RWPE2 (cell line): ENCODE measurements at places on chromosomes 6 and 20.

GRCh38 chr6:164911151-164911550 lies 398.3 kb downstream of the C6orf118 start:
- no peak for DNase-seq

GRCh38 chr6:117025310-117025709 lies 148.3 kb downstream of the RFX6 start:
- DNase-seq: no peak

- no peak for DNase-seq
These were observed 86.1 kb downstream of the MAP7 start for GRCh38 chr6:136464148-136464547.

- no peak for DNase-seq
These were observed 189.4 kb upstream of the PRDM1 start for GRCh38 chr6:105896821-105897095.

DNA sequence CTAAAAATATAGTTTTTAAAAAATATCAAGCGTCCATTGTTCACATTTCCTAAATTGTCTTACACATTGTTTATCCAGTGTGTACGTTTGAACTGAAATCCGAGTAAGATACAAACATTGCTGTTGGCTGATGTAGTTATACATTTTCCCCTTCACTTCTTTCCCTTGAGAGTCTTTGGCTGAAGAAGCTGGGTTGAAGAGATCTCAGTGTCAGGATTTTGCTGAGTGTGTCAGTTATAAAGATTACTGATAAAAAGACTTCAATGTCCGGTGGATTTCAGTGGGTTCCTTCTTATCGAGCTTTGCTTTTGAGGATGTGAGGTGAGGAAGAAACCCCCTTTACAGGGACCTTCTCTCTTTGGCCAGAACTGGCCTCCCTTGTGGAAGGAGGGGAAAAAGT lies 20.5 kb downstream of the RFPL4B start:
- no peak for DNase-seq

DNA sequence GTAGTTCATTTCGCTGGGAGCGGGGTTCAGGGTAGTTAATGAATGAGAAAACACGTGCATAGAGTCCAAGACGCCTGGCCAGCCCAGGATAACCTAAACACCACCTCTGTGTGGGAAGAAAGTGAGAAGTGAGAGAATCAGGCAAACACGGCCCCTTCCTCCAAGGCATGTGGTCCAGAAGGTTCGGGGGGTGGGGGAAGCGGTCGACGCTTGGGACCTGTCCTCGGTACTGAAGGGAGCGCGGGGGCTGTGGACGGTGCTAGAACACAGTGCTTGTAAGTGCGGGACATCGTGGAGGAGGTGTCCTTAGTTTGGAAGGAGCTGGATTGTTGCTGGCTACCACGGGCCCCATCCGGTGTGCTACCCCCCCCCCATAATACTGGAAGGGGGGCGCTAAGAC lies 1.7 kb upstream of the VSTM2L start:
- no peak for DNase-seq

DNA sequence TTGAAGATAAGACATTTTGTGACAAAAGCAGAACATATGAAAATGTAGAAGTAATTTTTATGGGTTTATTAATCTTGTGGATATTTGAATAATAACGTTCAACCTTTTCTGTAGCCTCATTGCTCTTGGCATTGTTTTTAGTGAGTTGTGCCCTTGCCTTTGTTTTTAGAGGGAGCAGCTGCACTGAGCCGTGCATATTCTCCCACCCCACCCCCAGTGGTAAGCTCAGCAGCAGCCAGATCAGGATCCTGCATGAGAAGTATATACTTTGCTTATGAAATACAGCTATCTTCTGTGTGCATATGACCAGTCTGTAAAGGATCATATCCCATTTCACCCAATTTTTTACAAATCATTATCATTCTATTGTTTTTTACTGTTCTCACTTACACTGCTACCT lies 184.2 kb downstream of the COL9A1 start:
- no peak for DNase-seq

- DNase-seq: no peak
These were observed 430 bp upstream of the FAM110A start for GRCh38 chr20:833121-833449.

DNA sequence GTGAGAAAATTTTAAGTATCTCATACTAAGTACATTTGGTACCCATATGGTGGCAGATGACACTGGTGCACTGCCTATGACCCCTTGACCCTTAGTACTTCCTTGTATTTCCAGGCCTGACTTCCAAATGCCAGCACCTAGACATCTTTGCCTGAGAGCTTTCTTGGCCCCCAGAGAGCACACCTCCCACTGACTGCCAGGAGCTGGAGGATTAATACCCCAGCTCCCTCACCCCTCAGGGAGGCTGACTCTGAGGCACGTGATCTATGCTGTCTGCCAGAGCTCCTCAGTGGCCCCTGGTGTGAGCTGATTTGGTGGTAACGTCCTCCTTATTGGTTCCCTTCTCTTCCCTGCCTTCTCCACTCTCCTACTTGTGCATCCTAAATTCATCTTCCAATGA lies 38.0 kb downstream of the BFSP1 start:
- no peak for DNase-seq

GRCh38 chr6:33763483-33763882 lies 16.8 kb upstream of the IP6K3 start:
- no peak for DNase-seq

DNA sequence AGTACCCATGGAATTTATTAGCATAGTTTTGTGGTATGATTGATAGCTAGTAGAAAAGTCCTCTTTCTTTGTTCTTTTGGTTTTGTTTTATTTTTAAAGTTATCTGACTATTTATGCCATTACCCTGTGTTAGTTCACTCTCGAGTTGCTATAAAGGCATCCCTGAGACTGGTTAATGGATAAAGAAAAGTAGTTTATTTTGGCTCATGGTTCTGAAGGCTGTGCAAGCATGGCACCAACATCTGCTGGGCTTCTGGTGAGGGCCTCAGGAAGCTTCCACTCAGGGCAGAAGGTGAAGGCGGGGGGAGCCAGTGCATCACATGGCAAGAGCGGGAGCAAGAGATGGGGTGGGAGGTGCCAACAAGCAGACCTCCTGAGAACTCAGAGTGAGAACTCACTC lies 166.5 kb downstream of the MTHFD1L start:
- no peak for DNase-seq

DNA sequence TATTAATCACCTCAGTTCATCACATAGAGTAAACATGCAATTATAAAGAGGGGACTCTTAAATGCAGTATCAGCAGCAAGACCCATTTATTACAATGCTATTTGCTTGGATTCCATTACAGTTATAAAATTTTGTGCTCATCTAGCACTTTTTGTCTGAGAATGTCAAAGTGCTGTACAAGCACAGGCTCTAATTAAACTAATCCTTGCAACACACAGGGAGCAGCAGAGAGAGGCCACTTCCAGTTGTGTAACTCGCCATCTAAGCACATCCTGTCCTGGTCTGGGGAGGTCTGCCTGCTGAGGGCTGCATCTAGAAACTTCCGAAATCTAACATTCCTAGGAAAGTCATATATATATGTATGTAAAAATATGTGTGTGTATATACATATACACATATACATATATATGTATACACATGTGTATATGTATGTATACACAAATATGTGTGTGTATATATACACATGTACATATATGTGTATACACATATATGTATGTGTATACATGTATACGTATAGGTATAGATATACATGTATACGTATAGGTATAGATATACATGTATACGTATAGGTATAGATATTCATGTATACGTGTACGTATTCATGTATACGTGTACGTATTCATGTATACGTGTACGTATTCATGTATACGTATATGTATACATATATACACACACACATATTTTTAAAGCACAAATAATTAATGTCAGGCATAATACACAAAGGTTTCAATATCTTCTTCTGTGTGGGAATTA lies 136.4 kb upstream of the JARID2 start:
- no peak for DNase-seq

DNA sequence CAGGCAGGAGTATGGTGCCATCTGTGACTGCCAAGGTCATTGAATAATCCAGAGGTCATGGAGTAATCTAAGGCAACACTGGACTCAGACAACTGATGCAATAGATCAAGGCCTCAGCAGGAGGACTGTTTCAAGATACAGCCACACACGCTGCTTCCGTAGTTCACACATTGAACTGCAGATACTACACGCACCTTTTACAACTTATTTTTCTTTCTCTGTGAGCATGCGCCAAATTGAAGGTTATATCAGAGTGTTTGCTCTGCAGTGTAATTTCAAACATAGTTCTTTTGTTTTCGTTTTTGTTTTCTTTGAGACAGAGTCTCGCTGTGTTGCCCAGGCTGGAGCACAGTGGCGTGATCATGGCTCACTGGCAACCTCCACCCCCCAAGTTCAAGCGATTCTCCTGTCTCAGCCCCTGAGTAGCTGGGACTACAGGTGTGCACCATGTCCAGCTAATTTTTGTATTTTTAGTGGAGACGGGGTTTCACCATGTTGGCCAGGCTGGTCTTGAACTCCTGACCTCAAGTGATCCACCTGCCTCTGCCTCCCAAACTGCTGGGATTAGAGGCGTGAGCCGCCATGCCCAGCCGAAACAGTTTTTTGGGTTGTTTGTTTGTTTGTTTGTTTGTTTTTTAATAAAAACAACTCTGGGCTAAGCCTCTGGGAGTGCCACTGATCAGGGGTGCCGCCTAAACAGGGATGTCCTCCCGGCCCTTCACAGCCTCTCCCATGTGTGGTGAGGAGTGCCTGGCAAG lies 96.6 kb upstream of the NAA20 start:
- DNase-seq: no peak

GRCh38 chr6:27892649-27893058 lies 19.5 kb downstream of the OR2B2 start:
- DNase-seq: no peak

DNA sequence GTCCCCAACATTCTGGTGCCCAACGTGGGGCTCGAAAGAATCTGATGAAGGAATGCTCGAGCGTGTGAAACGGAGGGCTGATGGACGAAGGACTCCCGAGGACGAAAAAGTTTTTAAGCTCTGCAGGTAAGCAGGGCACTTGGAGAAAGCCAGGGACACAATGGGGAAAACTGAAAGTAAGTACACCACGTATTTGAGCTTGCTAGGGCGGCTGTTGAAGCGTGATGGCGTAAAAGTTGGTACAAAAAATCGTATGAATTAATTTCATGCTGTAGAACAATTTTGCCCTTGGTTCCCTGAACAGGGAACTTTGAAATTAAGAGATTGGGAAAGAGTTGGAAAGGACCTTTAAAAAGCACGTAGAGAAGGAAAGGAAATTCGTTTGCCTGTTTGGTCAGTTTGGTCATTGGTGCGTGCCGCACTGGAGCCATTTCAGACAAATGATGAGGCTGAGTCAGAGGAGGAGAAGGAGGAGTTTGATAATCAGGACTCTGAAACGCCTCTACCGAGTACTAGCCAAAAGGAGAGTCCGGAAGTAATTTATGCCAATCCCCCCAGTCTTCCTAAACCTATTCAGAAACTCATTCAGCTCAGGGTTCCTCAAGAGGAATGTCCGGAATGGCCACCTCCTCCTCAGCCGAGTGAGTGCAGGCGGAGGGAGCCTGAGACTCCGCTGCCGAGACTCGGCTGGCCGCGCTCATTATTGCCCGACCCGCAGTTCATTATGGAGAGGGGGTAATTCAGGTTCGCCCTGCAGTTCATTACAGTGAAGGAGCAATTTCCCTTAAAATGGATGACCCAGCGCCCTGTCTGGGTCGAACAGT lies 59.2 kb upstream of the PRSS16 start:
- no peak for DNase-seq

- DNase-seq: no peak
These were observed 12.5 kb downstream of the ERMARD start for GRCh38 chr6:169763881-169764280.

DNA sequence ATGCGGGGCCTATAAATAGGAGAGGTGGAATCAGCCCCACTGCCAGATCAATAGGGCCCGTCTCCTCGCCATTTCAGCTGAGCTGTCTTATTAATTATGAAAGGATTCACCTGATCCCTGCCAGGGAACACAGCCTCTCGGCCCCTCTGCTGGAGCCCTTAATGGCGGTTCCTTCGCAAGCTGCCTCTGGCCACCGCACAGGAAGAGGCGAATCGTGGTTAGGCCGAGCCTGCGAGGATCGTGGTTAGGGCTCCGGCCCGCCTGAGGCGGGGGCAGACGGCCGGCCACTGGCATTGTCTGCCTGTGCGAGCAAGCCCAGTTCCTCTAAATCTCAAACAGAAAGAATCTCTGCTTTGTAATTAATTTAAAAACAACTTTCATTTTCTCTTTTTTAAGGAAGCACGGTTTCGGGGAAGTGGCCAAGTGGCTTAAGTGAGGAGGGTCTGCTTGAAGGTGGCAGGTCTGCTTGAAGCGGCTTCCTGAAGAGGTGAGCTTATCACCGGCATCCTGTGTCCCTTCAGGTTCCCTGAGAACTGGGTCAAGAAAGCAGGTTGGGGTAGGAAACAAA lies 9.2 kb downstream of the NRN1 start:
- DNase-seq: no peak

DNA sequence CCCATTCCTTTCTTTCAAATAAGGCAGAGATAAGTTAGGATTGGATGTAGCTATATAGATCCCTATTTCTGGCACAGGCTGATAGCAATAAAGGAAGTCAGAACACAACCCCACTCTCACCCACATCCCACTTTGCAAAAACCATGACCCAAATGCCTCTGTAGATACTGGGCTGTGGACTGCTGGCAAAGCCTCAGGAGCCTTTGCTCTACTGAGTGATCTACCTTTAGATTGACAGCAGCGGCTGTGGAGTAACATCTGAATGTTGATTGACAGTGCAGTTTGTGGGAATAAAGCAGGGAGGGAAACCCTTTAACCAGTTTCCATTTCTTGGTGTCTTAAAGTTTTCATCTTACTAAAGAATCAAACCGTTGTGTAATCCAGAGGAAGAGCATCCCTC lies 6.7 kb upstream of the TMEM30A start:
- DNase-seq: no peak

DNA sequence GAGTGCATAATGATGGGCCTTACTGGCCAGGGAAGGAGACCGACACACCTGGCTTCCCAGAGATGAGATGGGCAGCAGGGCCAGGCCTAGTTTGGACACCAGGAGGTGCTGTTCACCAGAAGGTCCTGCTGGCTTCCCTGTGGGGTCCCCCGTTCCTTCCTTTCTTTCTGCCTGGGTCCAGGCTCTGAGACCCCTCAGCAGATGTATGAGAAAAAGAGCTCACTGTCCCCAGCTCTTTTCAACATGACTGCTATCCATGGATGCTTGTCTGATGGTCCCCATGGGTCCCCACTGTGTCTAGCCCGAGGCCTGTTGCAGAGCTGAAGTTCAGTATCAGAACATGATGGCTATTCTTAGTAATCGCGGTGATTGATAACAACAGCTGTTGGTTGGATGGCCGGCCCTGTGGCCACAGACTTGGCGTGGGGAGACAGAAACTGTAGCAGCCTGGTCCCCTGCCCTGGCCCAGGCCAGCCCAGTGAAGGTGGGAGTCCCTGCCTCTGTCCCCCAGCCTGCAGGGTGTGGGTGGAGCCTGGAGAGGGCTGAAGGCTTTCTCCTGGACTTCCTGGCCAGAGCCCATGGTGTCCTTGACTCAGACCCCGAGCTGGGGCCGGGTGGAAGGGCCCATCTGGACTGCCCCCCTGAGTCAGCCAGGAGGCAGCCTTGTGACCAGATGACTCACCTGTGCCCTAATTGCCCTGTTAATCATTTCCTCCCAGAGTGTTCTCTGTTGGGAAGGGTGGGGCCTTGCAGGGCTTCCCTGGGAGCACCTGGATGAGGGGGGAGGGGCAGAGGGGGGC lies 9.9 kb upstream of the BAK1 start:
- DNase-seq: peak; percentile 95

- DNase-seq: no peak
These were observed 17.9 kb upstream of the ZBTB2 start for GRCh38 chr6:151409260-151409659.
